ENCODE measurements at places on chromosomes 11 and 22. TPM values are rescaled to one million over a fixed set of nuclear protein-coding genes. Genes with fewer than 3 reads are reported as not detected.
A peak's percentile ranks its signal among the peaks of the same experiment; 100 is the strongest.

- DNase-seq: no peak
Observed at GRCh38 chr11:95279921-95280868, 49.2 kb upstream of the SESN3 start.

- no peak for DNase-seq
Observed at GRCh38 chr11:72673943-72674828, at the start of gene PDE2A. TSS of gene PDE2A (minus strand) at chr11:72674422. CDS start at chr11:72674207, 215 bp downstream.

MOGAT2 gene
- not detected for total RNA-seq

OR2AG1 gene
- total RNA-seq: not detected

NLRP14 gene
- total RNA-seq: 0.35 TPM

VPREB1 gene
- not detected for total RNA-seq

EMSY gene
- 23.4 TPM for total RNA-seq

PANX3 gene
- total RNA-seq: not detected

GRCh38 chr11:108561535-108561991 lies 32.0 kb downstream of the EXPH5 start:
- DNase-seq: no peak

DNA sequence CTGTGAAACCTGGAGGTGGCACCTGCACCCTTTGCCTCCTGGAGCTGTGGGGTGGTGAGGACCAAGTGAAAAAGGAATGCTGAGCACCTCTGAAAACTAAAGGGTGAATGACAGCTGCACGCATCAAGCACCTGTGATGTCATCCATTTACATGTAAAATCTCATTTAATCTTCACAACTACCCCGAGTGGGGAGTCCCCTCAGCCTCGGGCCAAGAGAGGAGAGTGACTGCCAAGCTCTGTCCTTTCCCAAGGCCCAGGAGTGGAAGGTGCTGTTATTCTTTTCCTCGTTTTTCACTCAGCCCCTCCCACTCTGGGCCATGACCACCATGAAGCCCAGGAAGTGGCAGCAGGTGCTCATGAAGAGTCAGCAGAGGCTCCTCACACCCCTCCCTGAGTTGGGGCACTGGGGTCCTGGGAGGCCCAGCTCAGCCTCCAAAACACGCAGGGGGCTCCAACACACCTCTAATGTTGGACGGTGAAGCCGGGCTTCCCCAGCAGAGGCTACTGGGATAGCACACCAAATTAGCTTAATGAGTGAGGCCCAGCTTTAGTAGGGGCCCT lies 35.7 kb downstream of the NECTIN1 start:
- no peak for DNase-seq

- no peak for DNase-seq
Observed at GRCh38 chr11:126628790-126629621, 273.5 kb downstream of the ST3GAL4 start.

DNA sequence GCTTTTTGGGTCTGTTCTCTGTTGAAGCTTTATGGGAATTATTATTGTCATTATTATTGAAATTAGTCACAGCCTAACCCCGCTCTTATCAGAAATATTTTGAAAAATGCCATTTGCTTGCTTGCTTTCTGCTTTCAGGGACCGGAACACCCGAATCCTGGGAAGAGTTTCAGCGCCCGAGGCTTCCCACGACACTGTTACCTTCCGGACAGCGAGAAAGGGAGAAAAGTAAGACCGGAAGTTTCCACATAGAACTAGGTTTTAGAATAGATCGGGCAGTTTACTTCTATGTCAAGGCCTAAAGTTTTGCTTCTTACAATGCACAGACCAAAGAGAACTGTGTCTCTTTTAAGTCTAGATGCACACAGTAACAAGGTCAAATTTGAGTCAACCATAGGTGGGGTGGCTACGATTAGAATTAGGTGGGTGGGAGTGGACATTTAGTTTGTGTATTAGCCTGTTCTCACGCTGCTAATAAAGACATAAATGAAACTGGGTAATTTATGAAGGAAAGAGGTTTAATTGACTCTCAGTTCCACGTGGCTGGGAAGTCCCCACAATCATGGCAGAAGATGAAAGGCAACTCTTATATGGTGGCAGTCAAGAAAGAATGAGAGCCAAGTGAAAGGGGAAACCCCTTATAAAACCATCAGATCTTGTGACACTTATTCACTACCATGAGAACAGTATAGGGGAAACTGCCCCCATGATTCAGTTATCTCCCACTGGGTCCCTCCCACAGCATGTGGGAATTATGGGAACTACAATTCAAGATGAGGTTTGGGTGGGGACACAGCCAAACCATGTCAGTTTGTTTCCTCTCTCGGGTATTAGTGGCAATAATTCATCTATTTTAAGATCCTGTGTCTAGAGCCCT lies 12.9 kb downstream of the MPEG1 start:
- no peak for DNase-seq

DNA sequence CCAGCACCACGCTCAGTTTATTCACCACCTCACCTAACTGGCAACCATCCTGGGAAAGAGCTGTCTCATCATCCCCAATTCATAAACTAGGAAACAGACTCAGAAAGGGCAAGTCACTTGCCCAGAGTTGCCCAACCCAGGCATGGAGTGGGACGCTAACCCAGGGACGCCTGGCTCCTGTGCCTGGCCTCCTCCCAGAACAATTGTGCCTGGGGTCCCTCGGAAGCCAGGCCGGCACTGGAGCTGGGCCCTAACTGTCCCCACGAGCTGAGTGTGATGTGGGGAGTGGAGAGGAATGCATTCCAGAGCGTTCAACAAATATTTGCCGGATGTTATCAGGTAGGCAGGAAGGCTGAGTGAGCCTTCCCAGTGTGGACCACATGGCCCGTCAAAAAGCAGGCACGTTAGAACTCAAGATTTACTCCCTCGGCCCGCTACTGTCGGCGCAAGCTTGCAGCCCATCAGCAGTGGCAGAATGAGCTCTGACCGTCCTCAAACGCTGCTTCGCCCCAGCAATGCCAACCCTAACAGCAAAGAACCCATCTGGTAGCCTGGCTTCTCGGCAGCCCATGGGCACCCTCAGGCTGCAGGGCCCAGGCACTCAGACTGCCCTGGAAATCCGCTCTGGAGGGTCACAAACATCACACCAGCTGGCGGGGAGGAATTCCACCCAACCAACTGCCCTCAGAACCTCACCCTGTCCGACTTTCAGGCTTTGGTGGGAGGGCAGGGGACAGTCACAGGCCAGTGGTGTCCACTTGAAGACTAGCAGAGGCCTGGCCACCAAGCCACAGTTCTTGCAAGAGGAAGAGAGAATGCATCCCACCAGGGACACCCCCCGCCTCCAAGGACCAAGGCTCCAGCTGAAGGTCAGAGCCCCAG lies 35.6 kb downstream of the MYH9 start:
- DNase-seq: no peak

DNA sequence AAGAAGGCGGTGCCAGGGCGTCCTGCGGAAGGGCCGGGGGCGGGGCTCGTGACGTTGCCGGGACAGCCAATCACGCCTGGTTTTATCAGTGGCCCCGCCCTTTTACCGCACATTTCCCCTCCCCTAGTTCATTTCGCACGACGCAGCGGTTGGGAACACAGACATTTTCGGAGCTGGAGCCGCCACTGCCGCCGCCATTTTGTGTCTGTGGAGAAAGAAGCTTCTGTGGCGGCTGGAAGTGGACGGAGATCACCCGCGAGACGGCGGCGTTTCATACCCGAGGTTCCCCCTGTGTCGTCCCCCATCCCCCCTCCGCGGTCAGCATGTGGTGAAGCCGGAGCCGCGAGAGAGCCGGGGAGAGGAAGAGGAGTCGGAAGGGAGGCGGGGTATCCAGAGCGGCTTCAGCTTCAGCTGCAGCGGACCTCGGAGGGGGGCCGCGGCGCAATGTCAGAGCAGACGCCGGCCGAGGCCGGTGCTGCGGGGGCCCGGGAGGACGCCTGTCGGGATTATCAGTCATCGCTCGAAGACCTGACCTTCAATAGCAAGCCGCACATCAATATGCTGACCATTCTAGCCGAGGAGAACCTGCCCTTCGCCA lies at the start of gene PCF11:
Gene PCF11, plus strand, starts transcription at position 136 of the 598 bp plus-strand sequence. Its CDS starts 309 bp downstream, at position 445.
- no peak for DNase-seq

GRCh38 chr11:47356998-47357329 lies 4.5 kb upstream of the MYBPC3 start:
- DNase-seq: no peak

- DNase-seq: no peak
Observed at GRCh38 chr11:30377347-30377746, 54.4 kb downstream of the ARL14EP start.

DNA sequence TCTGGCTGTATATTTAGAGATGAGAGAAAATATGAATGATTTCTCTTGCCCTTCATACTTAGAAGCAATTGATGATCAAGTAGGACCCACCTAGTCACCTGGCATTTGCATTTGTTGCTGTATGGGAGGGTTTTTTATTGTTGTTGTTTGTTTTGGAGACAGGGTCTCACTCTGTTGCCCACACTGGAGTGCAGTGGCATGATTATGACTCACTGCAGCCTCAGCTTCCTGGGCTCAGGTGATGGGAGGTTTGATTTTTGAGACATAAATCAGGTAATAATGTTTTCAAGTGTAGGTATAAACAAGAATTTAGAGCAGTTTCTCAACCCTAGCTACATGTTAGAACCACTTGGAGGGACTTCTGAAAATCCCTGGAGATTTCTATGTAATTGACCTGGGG lies 63.0 kb downstream of the TNRC6B start:
- no peak for DNase-seq

GRCh38 chr11:59262177-59262818 lies 49.6 kb upstream of the MPEG1 start:
- no peak for DNase-seq

- DNase-seq: peak; percentile 20
Observed at GRCh38 chr22:29266564-29267461, 968 bp downstream of the RHBDD3 start.

DNA sequence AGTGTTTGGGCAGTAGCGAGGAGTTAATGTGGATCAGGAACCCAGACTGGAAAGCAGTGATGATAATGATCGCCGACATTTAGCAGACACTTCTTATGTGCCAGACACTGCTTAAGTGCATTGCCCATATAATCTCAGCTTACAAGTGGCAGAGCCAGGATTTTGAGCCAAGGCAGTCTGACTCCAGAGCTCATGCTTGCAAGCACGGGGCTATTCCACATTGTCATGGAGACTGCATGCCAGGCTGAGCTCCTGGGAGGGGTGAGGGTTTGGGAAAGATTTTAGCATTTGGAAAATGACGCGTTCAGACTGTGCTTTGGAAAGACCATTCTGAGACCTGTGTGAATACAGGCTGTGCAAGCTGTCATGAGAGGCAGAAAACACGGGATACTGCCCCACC lies 302.7 kb downstream of the DDX10 start:
- no peak for DNase-seq

TTLL12 gene
- 32.9 TPM for total RNA-seq

OR4C13 gene
- total RNA-seq: not detected

RIMBP3B gene
- total RNA-seq: not detected

CCDC188 gene
- 11.6 TPM for total RNA-seq

GUCD1 gene
- total RNA-seq: 129 TPM

DNA sequence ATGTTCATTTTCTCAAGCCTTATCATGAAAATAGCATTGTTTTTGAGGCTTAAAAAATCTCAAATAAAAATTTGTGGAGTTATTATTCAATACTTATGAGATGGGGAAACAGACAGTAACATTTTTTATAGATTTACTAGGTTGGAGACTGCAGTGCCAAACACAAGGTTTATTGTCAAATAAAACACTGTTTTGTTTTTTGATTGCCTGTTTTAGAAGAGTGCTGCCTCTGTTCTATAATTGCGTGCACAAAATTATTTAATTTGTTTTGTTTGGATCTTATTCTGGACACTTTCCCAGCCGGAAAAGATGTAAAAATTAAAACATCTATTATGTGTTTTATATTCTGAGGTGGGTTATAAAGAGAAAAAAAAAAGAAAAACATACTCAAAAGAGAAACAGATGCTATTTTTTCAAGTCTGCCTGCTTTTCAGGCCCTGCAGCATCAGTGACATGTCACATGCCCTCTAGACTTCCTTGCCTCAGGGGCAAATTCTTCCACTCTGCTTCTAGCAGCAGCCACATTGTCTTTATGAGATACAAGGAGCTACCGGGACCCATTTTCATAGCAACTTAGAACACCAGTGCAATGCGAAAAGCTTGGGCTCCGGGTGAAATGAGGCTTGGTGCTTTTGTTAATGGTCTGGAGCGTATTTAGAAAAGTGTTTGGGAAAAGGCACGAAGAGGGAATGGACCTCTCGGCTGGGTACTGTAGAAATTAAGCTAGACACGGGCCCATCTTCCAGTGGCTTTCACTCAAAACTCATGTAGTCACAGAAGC lies 77.5 kb downstream of the EFCAB6 start:
- DNase-seq: no peak

MS4A15 gene
- not detected for total RNA-seq

PACSIN3 gene
- 27.2 TPM for total RNA-seq

GRCh38 chr11:77100166-77101042 lies 2.2 kb upstream of the OMP start:
- no peak for DNase-seq

- DNase-seq: no peak
Observed at GRCh38 chr11:41851743-41852142, 392.3 kb upstream of the LRRC4C start.

DNA sequence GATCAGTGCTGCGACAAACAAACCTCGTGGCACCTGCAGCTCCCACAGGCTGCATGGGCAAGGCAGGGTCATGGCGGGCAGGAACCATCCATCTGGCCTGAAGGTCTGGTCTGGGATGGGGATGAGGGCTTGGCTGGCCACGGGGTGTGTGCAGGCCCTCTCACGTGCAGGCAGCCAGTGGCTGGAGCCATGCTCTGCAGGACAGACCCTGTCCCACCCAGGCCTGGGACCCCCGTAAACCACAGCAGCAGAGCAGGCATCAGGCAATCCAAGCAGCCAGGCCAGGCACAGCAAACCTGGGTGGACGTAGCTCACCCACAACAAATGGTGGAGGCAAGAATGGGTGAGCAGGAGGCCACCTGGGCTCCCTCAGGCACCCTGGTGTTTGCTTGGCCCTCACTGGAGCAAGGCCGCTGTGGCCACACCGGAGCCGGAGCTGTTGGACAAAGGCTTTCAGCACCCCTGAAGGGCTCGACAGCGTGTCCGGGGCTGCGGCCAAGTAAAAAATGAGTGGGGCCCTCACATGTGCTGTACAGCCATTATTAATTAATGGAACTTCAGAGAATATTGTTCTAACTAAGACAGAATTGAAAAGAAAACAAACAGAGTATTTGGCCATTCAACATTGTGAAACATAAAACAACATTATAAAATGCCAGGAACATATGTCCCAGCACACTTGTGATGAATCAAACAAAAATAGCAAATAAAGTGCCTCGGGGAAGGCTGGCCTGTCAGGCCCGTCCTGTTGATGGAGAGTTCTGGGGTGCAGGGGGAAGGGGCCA lies 24.0 kb upstream of the GNB1L start:
- DNase-seq: no peak

DNA sequence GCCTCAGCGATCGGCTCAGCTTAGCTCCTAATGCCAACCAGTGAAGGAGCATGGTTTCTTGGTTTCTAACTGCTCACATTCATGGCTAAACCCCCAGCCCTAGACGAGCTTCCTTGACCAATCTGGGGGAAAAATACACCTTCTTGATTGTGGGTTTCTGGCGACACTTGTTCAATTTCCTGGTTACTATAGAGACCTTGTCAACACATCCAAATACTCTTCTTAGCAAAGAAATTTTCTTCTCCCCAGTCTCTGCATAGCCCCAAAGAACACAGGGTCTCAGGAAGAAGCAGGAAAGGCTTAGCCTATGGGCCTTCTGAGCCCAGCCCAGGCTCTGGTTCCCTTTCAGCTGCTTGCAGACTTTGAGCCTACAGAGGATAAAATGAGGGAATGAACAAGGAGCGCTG lies 88.5 kb upstream of the SYT13 start:
- peak; percentile 32 for DNase-seq

ANKK1 gene
- total RNA-seq: not detected

RBM7 gene
- total RNA-seq: 31.3 TPM

H19 gene
- total RNA-seq: 0.37 TPM

GRCh38 chr11:113193016-113193415 lies 121.4 kb upstream of the TTC12 start:
- no peak for DNase-seq

MDK gene
- total RNA-seq: 336 TPM
